ENCODE measurements at places on chromosomes 1 and 21. TPM values are rescaled to one million over a fixed set of nuclear protein-coding genes. Genes with fewer than 3 reads are reported as not detected.

DNA sequence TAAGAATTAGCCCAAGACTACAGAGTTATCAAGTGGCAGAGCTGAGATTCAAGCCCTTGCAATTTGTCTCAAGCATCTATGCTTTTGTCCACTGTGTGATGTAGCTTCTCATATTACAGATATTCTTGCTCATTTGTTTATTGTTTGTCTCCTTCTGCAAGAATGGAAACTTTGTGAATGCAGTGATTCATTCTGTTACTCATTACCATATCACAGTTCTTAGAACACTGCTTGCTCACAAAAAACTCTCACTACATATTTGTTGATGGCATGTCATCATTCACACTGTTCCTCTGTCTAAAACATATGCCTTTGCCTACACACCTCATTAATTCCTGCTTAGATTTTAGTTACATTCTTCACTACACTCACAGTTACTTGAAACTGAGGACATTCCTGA lies 1198.9 kb downstream of the PLA2G4A start:
- DNase-seq = no peak

GRCh38 chr1:28983509-28984310 lies 69.3 kb downstream of the EPB41 start:
- no peak for DNase-seq

- DNase-seq = peak; percentile 66
These were observed 497 bp downstream of the PKLR start for GRCh38 chr1:155300553-155301329.

BSND gene
- polyA plus RNA-seq = not detected
